ENCODE measurements at places on chromosomes 3 and 15. TPM values are rescaled to one million over a fixed set of nuclear protein-coding genes. Genes with fewer than 3 reads are reported as not detected.

DNA sequence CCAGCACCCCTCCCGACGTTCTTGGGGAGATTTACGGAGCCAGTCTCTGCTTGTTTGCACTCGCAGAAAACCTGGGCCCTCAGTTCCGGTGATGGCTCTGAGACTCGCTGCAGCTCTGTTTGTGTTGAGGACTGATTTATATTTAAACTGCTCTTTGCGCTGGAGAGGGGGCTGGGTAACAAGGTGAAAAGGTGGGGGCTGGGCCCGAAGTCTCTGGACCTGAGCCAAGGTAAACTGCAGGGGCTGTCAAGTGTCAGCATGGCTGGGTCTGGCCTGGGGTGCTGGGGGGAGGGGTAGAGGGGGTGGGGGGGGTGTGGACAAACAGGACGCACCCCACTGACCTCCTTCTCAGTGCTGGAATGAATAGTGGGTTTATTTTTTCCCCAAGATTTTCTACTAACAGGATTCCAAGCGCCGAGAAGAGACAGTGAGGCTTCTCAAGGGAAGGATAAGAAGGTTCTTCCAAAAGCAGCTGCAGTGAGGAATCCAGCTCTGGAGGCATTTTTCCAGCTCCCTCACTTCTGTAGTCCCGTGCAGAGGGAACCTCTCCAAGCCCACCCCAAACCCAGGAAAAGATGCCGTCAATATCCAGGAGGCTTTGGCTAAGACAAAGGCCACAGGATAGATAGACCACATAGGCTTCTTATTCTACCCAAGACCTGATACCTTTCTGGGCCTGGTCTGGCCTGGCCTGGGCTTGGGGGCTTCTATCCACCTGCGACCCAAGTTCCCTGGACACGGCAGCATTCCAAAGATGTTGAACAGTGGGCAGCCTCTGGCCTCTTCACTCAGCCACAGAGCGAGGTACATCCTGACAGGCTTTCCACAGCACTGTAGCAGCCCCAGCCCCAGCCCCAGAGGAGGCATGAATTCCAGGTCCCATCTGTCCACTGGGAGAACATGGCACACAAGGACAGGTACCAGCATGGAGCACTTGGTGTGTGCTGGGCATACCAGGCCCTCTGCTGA is 938 bp upstream of the SLCO2A1 start:
- DNase-seq: no peak

DNA sequence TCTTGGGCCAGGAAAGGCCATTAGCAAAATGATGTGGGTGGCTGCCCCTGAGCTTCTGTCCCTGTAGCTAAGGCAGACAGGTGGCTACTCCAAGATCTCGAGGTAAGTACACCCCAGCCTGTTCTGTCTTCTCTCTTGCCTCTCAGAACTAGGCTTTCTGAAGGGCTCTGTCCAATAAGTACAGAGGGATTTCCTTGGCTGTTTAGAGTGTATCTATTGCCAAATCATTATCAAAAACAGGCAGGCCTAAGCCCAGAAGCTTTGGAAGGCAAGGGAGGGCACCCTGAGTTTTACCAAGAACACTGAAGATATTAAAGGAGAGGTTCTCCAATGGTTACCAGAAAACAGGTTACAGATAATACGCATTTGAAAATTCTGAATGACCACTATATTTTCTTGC is 156.6 kb downstream of the MYRIP start:
- no peak for DNase-seq

DNA sequence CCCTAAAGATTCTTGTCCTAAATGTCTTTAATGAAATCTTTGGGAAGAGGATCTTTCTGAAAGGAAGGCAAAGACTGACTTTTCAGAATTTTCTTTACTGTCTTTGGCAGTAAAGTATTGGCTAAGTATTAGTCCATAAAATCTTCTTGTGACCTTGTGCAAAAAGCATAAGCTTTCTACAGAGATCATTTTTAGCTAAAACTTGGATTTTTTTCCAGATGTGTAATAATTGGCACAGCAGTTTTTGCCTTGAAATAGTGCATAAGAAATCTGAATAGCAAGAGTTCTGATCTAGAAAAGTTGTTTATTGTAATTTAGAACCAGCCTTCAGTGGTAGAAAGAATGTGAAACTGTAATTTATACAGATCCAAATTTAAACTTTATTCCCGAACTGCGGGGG is 122.8 kb upstream of the CGNL1 start:
- no peak for DNase-seq

Gene GOLGA8J
- 0.67 TPM for total RNA-seq

- DNase-seq: peak; percentile 96
Measured at GRCh38 chr3:15636028-15636709, 34.6 kb downstream of the BTD start.

GRCh38 chr3:157888040-157888439 is 218.2 kb downstream of the SHOX2 start:
- DNase-seq: no peak

Gene KLF15
- 0.29 TPM for total RNA-seq

Gene TMEM207
- not detected for total RNA-seq

DNA sequence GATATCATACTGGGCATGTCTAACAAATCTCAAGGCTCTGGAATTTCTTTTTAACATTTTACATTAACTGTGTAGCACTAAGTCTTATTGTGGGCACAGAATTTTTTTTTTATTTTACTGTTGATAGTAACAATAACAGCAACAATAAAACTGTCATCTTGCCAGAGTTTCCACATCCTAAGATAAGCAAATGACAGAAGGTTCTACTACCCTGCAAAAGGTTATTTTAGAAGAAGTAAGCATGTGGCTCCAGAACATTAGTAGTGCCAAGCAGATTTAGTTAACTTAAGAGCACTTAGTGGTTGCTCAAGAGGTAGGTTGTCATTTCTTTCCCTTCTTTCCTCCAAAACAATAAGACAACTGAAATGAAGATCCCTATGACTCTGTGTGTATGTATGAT is 743.0 kb upstream of the CBLB start:
- DNase-seq: no peak

GRCh38 chr3:79937567-79937966 is 169.8 kb upstream of the ROBO1 start:
- peak; percentile 61 for DNase-seq

Gene PLA1A
- total RNA-seq: 0.91 TPM

GRCh38 chr15:62868507-62868906 is 174.0 kb upstream of the TPM1 start:
- DNase-seq: no peak

- peak; percentile 82 for DNase-seq
Measured at GRCh38 chr15:67134067-67134838, 68.9 kb downstream of the SMAD3 start.

Gene PTX3
- total RNA-seq: 3.0 TPM

DNA sequence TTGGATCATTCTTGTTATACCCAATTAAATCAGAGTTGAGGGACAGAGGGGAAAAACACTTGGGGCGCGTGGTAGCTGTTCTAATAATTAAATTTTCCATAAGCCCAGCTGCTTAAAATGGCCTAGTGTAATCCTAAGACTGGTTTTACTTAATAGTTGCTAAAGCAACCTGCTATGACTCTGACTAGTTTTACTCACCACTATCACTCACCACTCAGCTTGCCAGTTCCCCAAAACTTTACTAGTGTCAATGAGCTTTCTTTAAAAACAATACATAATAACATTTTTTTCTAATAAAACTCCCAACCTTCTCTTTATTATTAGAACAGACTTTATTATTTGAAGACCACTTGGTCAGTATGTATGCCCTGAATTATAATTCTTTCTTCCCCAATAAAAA is 49.6 kb downstream of the ECT2 start:
- no peak for DNase-seq

DNA sequence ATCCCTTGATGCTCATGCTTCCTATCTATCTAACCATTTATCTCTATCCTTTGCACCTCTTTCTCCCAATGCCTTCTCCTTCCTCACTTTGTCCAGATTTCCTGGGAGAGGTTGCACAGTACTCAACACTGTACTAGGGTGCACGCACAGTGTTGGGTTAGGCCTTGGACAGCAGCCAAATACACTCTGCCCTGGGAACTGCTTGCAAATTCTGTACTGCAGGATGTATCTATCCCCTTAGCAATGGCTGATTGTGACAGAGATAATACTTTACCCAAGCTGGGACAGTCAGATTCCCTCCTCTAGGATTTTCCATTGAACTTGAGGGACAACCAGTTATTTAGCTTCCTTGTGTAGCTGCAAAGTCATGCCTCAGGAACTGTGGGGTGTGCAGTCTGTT is 113.3 kb downstream of the IL20RB start:
- no peak for DNase-seq

DNA sequence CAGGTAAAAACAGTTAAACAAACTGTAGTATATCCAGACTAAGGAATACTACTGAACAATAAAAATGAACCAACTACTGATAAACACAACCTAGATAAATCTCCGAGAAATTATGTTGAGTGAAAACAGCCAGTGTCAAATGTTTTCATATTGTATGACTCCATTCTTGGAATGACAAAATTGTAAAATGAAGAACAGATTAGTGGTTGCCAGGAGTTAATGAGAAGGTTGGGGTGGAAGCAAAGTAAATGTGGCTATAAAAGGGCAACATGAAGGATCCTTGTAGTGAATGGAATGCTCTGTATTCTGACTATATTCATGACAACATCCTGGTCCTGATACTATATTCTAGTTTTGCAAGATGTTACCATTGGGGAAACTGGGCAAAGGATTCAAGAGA is 27.5 kb upstream of the ACKR4 start:
- DNase-seq: peak; percentile 36

- DNase-seq: peak; percentile 60
Measured at GRCh38 chr3:112333002-112333380, at the start of gene CD200. CD200 (plus strand) TSS chr3:112333156; CDS start chr3:112333213, 57 bp downstream.

Gene GPR149
- not detected for total RNA-seq

Gene FSD2
- not detected for total RNA-seq

Gene KLF13
- 33.6 TPM for total RNA-seq

- DNase-seq: no peak
Measured at GRCh38 chr3:160018959-160019358, 30.3 kb downstream of the IL12A start.

Data from astrocyte (in vitro differentiated cells and primary cell).